Activated naive CD8-positive, alpha-beta T cell treated with anti-CD3 and anti-CD28 coated beads, Interleukin-2, amount 50 U/mL, for 16 hours (primary cell): ENCODE measurements at places on chromosomes 16 and 17.

DNA sequence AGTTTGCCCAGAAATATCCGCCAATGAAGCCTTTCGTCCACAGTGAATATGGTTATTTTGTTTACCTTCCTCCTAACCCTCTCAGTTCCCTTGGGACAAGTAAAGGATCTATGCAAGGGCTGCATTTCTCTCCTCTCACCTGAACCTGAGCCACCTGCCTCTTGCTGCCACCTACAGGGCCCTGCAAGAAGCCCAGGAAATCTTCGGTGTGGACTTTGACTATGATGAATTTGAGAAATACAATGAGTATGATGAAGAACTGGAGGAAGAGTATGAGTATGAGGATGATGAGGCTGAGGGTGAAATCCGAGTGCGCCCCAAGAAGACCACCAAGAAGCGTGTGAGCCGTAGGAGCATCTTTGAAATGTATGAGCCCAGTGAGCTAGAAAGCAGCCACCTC lies 14.0 kb downstream of the SUPT6H start:
- no peak for DNase-seq

DNA sequence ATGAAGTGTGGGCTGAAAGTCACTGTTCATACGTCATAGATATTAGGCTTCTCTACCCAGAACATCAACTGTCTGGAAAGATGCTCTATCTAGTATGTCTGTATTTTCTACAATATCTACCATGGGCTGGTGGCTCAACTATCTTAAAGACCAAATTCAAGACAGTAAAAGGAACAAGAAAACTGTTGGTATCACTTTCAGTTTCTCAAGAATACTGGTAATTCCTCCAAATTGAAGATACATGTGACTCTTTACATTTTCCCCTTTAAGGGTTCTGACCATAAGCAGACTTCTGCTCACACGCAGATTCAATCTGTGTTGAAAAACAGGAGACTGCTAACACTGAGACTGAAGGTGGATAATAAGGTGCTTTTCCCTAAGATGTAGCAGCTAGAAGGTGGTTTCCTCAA lies 24.2 kb downstream of the XPO6 start:
- DNase-seq: no peak

DNA sequence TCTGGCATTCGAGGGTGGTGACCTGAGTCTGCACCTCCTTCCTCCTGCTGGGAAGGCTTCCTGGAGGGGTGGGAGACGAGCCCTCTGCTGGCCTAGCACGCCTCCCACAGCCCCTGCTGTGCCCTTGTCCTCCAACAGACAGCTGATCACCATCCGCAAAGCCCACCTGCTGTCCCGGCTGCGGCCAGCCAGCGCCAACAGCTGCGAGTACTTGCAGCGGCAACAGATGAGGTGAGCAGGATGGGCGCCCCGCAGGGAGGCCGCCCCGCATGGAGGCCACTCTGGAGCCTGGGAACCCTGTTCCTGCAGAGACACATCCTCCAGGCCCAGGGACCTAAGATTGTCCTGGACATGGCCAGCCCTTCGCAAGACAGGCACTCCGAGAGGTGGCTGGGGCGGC lies 21.6 kb downstream of the UBALD1 start:
- DNase-seq: no peak

DNA sequence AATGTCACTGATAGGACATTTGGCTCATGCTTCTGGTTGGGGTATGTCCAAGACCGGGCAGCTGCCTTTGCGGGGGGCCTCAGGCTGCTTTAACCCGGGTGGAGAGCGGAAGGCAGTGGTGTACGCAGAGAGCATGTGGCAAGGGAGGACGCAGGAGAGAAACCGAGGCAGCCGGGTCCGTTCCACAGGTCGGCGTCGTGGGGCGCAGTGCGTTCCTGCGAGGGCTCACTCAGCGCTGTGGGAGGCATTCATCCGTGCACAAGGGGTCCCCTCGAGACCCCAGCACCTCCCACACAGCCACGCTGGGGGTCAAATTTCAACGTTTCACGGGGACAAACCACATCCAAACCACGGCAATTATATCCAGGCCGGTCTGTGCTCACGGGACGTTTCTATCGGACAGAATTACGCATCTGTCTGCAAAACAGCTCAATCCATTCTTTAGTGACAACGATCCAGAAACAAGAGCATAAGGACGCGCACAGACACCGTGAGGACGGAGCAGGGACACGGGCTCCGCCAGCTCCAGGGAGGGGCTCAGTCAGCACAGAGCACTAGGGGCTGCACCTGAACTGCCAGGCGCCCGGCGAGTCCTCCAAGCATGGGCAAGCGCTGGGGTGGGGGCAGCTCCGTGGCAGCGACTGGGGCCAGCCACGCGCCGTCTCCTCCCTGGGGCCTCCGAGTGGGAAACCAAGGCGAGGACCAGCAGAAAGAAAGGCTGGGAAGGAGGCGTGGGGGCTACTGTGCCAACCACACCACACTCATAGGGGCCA lies 108.4 kb upstream of the METRNL start:
- no peak for DNase-seq

DNA sequence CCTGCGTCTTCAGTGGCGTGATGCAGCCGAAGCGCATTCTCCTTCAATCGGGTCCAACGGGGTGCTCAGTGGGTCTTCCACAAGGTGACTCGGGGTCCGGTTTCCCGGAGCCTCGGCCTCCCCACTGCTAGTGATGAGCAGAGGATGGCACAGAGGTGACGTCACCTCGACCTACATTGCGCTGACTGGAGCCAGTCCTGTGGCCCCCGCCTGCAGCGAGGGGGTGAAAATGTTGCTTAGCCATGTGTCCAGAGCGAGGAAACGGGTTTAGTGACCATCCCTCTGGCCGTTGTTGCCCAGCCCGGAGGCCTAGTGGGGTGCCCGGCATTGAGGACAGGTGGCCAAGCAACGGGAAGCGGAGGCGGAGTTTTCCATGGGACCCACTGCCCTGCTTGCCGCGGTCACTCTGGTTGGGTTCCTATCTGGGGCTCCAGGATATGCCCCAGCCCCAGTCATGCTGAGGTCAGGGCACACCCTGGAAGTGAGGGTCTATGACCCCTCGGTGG lies 190.6 kb upstream of the CIBAR2 start:
- no peak for DNase-seq

DNA sequence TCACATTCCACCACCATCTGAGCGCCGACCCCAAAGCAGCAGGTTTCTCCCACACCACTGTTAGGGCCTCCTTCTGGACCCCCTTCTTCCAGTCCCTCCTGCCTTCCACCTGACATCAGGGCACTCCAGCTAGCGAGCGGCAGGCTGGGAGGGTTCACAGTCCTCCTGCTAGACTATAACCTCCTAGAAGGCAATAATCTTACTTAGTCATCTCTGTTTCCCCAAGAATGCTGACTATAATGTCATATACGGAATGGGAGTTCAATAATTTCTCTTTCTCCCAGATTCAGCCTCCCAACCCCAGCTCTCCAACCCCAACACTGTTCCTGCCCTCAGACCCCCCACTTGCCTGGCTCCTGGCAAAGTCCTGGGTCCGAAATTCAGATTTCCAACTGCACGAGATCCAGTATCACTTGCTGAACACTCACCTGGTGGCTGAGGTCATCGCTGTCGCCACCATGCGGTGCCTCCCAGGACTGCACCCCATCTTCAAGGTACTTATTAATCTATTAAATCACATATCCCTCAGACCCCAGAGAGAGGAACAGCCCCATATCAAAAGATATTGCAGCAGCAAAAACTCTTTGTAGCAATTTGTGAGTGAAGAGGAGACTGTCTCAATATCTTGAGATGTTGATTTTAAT lies 5.6 kb downstream of the ALOX12 start:
- no peak for DNase-seq

DNA sequence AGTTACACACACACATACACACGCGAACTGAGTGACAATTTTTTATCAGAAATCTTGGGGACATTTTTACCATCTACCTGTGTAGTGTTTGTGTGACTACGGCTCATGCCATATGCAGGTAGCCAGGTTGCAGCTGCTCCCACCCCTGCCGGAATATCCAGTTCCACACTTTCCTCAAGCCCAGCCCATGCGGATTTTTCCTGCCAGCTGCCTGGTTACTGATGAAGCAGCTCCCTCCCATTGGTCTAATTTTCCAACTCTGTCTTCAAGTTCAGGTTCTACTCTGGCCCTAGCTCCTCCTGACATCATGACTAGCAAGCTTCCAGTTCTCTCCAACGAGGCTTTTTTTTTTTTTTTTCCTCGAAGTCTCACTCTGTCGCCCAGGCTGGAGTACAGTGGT lies 4.8 kb downstream of the GSG1L2 start:
- DNase-seq: no peak

GRCh38 chr16:27248036-27248435 lies 20.5 kb downstream of the NSMCE1 start:
- no peak for DNase-seq

GRCh38 chr17:19433255-19433654 lies 22.2 kb downstream of the RNF112 start:
- no peak for DNase-seq

DNA sequence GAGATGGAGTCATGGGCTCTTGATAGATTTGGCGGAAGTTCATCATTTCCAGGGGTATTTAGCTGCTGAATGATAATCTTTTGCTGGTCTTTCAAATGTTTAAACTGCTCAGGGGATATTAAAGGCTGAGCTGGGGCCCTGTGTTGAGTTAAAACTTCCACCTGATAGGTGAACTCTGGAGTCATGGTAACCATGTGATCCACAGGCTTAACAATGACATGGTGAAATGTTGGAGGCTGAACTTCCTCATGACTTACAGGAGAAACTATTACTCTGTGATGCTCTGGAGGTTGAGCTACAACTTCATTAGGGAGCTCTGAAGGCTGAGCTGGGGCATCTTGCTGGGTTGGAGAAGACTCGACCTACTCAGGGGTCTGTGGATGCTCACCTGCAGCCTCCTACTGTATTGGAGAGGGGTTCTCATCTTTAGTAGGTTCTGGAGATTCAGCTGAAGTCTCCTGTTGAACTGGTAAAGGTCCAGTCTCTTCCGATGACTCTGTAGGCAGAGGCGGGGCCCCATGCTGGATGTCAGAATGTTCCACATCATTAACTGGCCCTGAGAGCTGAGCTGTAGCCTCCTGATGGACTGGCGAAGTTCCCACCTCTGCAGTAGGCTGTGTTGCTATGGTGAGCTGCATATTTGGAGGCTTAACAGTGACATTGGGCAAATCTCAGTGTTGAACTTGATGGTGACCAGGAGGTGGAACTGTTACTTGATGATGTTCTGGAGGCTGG lies 24.2 kb downstream of the RDM1 start:
- no peak for DNase-seq

- no peak for DNase-seq
Measured at GRCh38 chr16:87498324-87499188, 5.7 kb upstream of the ZCCHC14 start.

GRCh38 chr16:88697831-88698615 lies 8.2 kb downstream of the RNF166 start:
- DNase-seq: no peak

DNA sequence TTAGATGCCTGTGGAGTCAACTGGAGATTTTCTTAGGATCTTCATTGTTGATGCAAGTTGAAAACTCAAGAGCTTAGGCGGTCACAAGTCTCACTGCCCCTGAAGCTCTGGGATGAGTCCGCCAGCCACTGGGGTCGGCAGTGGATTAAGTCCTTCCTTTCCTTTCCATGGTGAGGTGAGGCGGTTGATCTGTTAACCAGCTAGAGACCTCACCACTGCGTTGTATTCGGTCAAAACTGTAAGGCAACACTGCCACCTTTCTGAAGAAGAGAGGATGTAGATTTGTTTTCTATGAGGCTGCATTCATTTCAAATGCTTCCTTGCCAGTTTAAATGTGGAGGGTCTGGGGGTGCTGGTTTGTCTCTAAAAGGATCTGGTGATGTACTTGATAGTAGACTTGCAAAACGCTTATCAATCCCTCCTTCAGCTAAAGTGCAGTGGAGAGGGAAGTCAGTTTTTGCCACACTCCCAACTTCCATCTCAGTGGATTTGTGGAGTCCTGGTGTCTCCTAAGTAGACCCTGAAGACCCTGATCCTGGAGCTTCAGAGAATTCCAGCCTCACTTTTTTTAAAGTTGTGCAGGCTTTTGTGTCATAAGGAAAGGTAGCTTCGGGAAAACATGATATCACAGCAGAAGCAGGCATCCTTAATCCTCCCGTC lies 1.7 kb downstream of the MYOCD start:
- no peak for DNase-seq

- DNase-seq: peak; percentile 98
Measured at GRCh38 chr16:31142109-31143010, 6.8 kb upstream of the PRSS8 start.

- DNase-seq: peak; percentile 47
Measured at GRCh38 chr17:76268015-76268749, 3.0 kb downstream of the UBALD2 start.

DNA sequence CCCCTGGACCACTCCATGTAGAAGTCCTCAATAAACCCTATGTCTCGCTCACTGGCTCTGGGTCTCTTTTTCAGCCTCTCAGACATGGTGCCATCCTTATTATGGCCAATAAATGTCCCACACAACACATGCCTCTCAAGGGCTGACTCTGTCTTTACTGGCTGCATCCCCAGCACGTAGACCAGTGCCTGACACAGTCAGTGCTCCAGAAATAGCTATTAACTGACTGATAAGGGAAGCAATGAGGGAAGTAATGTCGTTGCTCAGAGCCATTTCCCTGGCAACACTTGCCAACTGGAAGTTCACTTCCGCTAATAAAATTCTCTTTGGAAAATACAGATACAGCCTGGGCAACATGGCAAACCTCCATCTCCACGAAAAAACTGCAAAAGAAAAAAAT lies 19.1 kb upstream of the APOH start:
- DNase-seq: no peak

DNA sequence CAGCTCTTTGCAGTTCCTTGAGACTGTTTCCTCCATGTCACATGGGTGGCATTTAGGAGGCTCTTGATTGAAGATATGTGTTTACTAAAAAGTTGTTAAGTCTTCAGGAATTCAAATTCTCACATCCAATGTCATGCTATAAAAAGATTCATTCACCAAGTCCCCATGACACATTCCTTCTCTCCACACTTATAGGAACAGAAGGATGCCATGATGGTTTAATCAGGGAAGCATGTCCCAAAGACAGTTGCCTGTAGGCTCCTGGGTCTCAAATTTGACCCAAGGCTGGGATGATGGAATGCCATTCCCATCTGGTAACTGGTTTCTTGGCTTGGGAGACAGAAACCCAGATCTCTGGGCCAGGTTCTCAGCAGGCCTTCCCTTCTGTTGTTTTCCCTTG lies 140.6 kb upstream of the SOX9 start:
- DNase-seq: no peak

DNA sequence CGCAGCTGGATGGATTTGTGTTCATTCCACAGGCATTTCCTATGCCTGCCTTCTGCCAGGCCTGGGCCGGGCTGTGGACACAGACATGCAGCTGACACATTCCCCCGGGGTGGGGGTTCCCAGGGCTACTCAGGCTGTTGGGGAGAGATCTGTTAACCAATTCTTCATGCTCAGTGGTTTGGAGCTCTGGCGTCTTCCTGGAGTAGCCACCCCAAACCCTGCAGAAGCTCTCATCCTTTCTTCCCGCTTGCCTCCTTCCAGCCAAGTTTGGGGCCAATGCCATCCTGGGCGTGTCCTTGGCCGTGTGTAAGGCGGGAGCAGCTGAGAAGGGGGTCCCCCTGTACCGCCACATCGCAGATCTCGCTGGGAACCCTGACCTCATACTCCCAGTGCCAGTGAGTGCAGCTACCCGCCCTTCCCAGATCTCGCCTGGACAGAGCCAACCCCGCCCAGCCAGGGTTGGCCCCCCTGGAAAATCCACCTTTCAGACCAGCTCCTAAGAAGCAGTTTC lies 2.6 kb downstream of the ENO3 start:
- DNase-seq: no peak

GRCh38 chr17:31702041-31702440 lies 157.0 kb downstream of the COPRS start:
- no peak for DNase-seq
